ENCODE measurements at places on chromosomes 4 and X.
A peak's percentile ranks its signal among the peaks of the same experiment; 100 is the strongest.

DNA sequence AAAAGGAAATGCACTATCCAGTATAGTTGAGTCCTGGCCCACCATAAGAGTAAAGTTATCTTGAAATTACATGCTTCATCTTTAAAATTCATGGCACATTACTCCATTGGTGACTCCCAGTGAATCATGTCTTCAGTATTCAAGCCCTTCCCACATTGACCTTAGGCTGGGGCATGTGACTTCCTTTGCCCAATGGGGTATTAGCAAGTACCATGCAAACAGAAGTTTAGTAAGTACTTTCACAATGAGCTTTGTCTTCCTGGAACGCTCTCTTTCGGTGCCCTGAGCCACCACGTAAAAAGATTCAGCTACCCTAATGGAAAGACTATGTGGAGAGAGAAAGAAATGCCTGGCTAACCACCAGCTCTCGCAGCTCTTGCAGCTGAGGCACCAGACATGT, 235.4 kb downstream of the HNRNPD start:
- DNase-seq: no peak

DNA sequence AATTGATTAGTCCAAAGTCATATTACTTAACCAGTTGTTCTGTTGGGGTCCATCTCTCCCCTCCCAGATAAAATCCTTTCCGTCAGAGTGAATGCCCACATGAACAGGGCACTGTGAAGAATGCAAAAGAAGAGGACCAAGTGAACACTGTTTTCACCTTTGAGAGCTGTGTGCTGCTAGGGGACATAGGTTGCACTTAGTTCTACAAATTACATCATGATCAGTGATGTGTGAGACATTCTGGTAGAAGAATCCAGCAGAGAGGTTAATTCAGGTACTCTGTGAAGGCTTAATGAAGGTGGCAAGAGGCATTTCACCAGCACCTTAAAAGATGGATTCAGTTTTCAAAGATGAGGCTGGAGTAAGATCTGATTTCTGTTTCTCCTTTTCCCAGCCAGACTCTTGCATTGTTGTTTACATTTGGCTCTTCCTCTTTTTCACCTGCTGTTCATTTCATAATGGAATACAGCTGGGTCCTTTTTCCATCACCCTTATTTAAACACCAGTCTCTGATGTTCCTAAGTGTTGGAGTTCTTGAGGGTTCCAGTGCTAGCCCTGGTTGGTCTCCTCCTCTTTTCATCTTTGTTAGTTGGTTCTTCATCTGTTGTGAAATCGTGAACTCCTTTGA, 10.9 kb downstream of the GAB1 start:
- no peak for DNase-seq

DNA sequence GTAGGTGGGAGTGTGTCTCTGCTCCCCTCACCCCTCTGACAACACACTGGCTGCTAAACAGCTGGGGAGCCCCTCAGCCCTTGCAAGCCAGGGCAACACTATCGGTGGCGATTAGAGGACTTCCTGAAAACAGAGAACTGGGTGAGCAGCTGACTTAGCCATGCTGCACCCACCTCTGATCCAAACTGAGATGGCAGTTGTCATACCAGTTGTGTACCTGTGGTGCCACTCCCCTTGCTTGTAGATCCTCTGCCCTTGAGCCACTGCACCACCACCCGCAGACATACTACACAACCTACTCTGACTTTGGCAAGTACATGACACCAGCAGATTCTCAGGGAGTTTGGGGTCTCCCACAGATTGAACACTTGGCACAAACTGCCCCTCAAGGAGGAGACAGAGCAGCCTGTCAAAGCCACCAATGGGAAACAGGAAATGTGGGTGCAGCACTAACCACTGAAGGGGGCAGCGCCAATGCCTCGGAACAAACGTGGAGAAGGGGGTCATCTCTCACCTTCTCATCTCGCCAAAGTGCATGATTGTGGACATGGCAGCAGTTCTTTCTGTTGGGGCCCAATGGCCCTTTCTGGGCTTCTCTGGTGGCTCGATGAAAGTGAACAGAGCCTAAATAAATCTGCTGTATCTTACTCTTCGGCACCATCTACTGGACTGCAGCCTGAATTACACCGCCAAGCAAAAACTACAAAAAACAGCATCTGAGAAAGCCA, 119.8 kb downstream of the NEK1 start:
- peak; percentile 39 for DNase-seq

GRCh38 chr4:65893957-65894755, 223.9 kb upstream of the EPHA5 start:
- no peak for DNase-seq

DNA sequence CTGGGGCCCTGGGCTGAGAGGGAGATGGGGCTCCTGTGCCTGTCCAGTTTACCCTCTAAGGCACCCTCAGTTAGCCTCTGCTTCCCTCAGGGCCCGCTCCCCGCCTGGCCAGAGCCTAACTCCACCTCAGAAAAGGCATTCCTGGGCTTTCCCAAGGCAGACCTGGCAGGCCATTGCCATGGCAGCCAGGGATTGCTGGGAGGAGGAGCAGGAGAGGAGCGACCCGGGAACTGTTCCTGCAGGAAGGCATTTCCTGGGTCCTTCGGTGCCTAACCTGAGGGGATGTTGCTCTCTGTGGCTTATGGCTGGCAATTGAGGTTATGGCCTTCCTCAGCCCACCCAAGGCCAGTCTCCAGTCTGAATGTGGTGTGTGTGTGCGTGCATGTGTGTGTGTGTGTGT, 131.3 kb downstream of the PJA1 start:
- DNase-seq: no peak

DNA sequence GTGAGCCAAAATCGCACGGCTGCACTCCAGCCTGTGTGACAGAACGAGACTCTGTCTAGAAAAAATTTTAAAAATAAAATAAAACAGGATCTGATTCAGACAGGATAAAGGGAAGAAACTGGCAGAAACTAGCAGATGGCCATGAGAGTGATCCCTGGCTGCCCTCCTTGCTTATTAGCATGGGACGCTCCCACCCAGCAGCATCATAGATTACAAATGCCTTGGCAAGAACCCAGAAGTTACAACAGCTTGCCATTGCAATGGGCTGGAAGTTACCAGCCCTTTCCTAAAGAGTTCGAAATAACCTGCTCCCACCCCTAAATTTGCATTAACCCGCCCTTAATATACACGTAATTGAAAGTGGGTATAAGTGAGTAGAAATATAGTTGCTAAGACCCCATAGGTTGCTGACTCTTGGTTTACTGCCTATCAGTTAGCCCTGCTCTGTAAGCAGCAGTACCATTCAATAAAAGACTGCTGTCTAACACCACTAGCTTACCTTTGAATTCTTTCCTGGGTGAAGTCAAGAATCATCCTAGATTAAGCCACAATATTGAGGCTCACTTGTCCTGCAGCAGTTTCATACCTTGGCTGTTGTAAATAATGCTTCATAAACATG, 9.1 kb upstream of the XAGE2 start:
- no peak for DNase-seq

GRCh38 chr4:137623013-137623412, 90.7 kb upstream of the PCDH18 start:
- DNase-seq: no peak

DNA sequence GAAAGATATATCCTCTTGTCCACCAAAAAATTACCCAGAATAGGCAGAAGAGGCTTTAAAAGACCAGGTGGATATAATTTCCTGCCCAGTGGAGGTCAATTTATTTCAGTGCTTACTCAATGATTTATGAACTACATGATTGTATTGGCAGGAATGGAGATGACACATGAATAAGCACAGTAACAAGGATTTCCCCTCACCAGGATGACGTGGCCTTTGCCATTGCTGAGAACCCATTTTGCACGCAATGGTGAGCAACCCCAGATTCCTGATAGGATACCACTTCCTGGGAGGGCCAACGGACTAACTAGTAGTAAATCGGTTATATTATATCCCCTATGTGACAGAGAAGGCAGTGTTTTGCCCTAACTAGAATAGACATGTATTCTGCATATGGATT, 11.6 kb upstream of the TTC29 start:
- DNase-seq: no peak

- no peak for DNase-seq
Observed at GRCh38 chr4:86560447-86560846, 33.7 kb upstream of the PTPN13 start.

DNA sequence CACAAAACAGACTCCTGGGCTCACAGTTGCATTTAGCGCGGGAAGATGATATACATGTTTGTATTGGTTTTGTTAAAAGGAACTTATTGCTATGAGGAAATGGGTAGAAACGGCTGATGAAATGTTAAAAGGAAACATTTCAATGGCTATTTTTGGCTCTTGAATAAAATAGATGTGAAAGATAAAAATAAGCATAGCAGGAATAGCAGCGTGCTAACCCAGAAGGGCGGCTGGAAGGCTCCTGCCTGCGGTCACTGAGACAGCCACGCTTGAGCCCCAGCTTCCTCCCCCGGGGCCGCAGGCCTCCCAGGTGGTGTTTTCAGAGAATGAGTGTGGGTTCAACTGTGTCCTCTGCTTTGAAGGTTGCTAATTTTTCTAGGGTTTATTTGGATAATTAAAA, 35.0 kb upstream of the CLCN4 start:
- DNase-seq: no peak

- DNase-seq: no peak
Observed at GRCh38 chr4:65960751-65961150, 290.5 kb upstream of the EPHA5 start.

All from CD4-positive, alpha-beta T cell treated with Interleukin-12 subunit alpha and Interleukin-12 subunit beta, for 1 hour (primary cell).